Right lung (tissue), 10 donors: ENCODE measurements at places on chromosomes 2 and 18. TPM values are rescaled to one million over a fixed set of nuclear protein-coding genes. Genes with fewer than 3 reads are reported as not detected.

The CYP26B1 gene
- polyA plus RNA-seq, result 6.5 TPM

The NGEF gene
- polyA plus RNA-seq, result 1.2 TPM

The FIGN gene
- 9.0 TPM for polyA plus RNA-seq

The CAMKMT gene
- polyA plus RNA-seq, result 11.1 TPM

The POTEC gene
- polyA plus RNA-seq, result not detected

The DAPL1 gene
- not detected for polyA plus RNA-seq

The LYPD6B gene
- 19.7 TPM for polyA plus RNA-seq

The EMILIN1 gene
- polyA plus RNA-seq, result 341 TPM

The GAREM2 gene
- 8.2 TPM for polyA plus RNA-seq

The BCL2 gene
- polyA plus RNA-seq, result 11.5 TPM

The ACKR3 gene
- 44.1 TPM for polyA plus RNA-seq

The IL18R1 gene
- polyA plus RNA-seq, result 4.2 TPM

The MC5R gene
- polyA plus RNA-seq, result not detected

The NXPH2 gene
- polyA plus RNA-seq, result 1.4 TPM

The CCDC74B gene
- polyA plus RNA-seq, result 5.5 TPM

The IL36B gene
- not detected for polyA plus RNA-seq

The NCKAP1 gene
- polyA plus RNA-seq, result 121 TPM

The CDH20 gene
- 0.89 TPM for polyA plus RNA-seq

The SLC5A7 gene
- polyA plus RNA-seq, result 0.10 TPM

The BARD1 gene
- 10.8 TPM for polyA plus RNA-seq

DNA sequence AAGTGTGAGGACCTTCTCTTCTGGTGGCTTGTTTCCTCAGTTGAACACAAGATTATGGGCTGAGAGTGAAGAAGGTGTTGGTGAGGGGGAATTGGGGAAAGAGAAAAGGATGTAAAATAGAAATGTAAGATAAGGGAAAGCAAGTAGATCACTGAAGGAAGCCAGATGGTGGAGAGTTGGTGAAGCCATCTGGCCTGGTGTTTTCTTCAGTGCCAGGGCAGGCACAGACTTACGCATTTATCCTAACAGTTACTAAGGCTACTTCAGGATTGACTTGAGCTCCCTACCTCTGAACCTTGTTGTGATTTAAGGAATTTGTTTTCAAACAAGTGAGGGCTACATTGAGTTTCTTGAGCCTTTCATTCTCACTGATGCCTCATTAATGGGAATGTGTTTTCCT, 113.8 kb downstream of the GALNT1 start:
- DNase-seq, result no peak

GRCh38 chr2:124668161-124668560, 643.1 kb downstream of the CNTNAP5 start:
- DNase-seq, result no peak

- no peak for DNase-seq
Observed at GRCh38 chr2:64987001-64987955, 1.9 kb upstream of the SLC1A4 start.

DNA sequence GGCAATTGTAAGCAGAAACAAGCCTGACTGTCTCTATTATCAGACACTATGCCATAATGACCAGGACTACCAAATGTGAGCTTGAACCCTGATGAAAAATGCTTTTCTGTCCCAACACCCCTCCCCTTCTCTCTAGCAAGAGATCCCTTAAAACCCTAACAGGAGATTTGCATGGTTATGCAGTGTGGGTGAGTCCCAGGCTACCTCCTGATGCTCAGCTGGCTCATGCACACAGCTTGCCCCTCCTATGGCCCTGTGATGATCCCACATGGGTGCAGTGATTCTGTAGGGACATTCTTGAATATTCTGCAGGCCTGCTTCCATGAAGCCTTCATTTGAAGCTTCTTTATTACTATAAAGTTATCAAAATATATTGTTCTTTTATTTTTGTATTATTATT, 357.4 kb downstream of the AKAIN1 start:
- no peak for DNase-seq

DNA sequence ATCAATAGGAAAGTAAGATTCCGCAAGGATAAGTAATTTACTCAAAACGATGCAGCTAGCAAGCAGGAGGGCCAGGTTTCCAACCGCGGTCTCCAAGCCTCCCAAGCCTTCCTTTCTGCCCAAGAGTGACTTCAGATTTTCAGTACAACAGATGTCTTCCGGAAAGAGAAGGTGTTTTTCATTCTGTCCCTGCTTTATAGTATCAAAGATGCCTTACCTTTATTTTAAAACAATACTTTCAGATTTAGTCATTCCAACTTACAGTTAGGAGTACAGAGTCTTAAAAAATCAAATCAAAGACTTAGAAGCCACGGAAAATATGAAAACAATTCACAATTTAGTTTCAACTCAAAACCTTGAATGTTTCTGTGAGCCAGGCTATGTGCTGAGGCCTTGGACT, 43.6 kb downstream of the CYB5A start:
- no peak for DNase-seq

- no peak for DNase-seq
Observed at GRCh38 chr2:68426848-68427579, 40.1 kb downstream of the FBXO48 start.

- DNase-seq, result peak; percentile 18
Observed at GRCh38 chr2:100011272-100011731, 131.1 kb downstream of the AFF3 start.

- DNase-seq, result no peak
Observed at GRCh38 chr2:11521775-11522174, 12.1 kb upstream of the GREB1 start.

GRCh38 chr18:12321333-12321732, 13.3 kb downstream of the TUBB6 start:
- no peak for DNase-seq

DNA sequence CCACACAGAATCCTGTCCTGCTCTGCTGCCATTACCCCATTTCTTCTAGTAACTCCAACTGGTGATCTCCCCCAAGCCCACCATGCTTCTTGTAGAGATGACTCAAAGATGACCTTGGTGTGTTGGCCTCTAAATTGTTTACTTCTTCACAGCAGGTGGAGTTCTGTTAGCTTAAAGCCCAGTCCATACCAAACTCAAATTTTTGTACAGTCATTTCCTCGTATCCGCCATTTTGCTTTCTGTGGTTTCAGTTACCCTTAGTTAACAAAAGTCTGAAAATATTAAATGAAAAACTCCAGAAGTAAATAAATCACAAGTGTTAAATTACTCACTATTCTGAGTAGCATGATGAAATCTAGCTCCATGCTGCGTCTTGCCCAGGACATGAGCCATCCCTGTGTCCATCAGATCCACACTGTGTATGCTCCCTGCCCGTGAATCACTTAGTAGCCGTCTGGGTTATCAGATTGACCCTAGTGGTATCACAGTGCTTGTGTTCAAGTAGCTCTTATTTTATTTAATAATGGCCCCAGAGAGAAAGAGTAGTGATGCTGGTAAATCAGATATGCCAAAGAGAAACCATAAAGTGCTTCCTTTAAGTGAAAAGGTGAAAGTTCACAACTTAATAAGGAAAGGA, 133.3 kb upstream of the NOL4 start:
- no peak for DNase-seq

GRCh38 chr2:222637067-222637466, 18.8 kb downstream of the FARSB start:
- no peak for DNase-seq

- DNase-seq, result no peak
Observed at GRCh38 chr2:16644221-16644925, 21.3 kb downstream of the CYRIA start.

- DNase-seq, result no peak
Observed at GRCh38 chr2:197869041-197869440, 64.6 kb downstream of the PLCL1 start.

GRCh38 chr18:34085140-34085739, 139.5 kb downstream of the NOL4 start:
- DNase-seq, result no peak

- DNase-seq, result no peak
Observed at GRCh38 chr18:2540575-2540974, 30.7 kb downstream of the METTL4 start.

- no peak for DNase-seq
Observed at GRCh38 chr18:44871771-44872170, 191.1 kb downstream of the SETBP1 start.

GRCh38 chr2:237867465-237867864, 8.0 kb downstream of the RAMP1 start:
- no peak for DNase-seq

DNA sequence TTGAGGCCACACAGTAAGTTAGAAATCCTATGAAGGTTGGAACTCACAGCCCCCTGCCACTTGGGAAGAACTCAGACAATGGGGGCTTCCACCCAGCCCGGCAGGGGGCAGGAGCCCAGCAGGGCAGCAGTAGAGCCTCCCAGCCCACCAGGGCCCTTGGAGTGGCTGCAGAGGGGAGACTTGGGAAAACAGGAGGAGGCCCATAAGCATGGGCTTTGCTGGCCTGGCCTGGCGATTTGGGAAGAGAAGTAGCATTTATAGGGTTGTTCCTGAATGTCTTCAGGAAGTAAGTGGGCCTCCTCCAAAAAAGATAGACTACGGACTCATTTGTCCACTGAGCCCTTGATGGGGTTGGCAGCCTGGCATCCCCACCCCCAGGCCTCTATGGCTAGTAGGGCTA, 17.4 kb upstream of the FOSL2 start:
- DNase-seq, result no peak

DNA sequence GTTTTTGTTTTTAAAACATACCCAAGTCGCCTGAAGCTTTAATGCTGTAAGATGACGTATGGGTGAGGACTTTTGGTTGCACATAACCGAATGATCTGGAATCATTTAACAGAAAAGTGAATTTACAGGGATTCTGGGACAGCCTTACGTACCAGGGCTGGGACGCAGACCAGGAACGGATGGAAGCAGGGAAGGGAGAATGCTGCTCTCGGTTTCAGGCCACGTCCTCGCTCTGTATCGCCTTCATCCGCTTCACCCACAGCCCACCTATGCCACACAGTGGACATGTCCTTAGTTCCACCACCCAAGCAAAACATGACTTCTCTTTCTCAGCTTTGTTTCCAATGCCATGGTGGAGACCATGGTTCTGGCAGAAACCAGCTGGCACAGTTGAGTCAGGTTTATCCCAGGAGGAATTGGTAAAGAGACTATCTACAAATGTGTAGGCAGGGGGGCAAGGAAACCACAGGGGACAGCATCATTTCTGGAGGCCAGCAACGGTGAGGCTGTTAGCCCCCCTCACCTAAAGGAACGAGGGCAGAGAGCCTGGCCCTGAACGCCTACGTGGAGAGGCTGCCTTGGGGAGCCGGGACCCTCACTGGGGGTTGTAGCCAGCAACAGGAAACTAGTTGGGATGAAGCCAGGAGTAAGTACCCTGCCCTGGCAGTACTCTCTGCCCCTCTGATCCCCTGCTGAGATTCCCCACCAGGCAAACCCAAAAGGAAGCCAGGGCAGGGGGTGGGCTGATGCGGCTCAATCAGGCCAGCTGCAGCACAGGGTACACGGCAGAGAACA, 132.5 kb downstream of the NDUFA10 start:
- no peak for DNase-seq

GRCh38 chr2:169363560-169364150, 1.3 kb upstream of the LRP2 start:
- DNase-seq, result peak; percentile 42

- no peak for DNase-seq
Observed at GRCh38 chr18:45678441-45678840, 45.5 kb upstream of the SLC14A1 start.

DNA sequence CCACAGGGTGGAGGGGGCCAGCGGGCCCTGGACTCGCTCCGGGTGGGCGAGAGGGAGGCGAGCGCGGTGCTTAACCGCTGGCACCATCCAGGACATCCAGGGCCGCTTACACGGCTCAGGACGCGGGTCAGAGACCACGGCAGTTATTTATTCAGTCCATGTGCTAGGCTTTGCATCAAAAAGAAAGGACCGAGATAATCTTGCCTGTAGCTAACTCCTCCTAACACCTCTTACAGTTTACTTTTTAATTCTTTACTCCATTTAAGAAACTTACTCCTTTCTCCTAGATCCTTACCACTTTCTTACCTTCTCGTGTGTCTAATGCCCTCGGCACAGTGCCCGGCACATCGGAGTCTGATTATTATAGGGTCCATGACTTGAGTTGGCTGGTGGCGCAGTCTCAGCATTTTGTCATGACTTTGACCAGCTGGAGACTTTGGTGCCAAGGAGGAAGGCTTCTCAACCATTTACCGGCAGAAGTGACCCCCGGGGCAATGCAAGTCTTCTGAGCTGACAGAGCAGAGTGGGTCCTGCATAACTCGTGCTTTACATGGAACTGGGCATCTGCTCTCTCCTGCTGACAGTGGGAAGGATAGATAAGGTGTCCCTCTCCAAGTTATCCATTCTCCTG, 503 bp downstream of the ANXA4 start:
- DNase-seq, result no peak

DNA sequence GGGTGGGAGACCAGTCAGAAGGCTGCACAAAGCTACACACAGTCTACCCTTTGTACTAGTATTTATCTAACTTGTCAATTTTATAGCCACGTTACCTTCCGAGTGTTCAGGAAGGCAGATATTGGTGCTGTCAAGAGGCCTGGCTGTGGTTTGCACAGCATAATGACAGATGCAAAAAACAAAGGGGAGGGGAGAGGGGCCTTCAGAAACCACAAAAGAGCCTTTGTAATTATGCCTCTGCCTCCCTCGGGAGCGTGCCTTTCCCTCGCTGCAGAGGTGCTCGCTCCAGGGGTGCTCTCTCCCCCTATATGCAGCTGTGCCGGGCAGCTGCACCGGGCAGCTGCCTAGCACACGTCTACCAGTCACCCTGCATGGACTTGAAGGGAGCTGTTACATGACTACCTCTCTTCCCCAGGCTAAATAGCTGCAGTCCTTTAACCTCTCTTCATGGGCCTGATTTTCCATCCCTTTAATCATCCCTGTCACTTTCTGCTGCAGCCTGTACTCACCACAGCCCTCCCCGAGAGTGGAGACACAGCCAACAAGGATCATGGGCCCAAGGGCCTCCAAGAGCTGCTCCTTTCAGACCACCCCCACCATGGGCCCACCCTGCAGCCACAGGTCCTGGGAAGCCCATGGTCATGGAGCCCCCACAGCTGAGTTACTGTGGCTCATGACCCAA, 168.4 kb upstream of the PKDCC start:
- DNase-seq, result no peak

DNA sequence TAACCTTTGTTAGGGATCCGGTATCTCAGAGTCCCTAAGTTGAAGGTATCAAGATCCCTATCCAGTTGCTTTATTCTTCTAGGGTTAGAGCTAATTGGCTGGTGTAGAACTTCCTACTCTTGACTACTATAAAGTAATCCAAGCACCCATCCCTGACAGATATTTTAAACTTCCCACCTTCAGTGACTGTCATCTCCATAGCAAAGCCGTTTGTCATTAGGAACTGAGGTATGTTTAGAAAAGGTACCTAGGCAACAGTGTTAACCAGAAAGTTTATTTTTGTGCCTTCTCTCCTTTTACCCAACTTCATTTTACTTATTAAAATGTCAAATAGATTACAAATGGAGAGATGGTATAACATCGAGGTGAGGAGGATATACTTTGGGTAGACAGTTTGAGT, 4.5 kb downstream of the FAM117B start:
- no peak for DNase-seq

DNA sequence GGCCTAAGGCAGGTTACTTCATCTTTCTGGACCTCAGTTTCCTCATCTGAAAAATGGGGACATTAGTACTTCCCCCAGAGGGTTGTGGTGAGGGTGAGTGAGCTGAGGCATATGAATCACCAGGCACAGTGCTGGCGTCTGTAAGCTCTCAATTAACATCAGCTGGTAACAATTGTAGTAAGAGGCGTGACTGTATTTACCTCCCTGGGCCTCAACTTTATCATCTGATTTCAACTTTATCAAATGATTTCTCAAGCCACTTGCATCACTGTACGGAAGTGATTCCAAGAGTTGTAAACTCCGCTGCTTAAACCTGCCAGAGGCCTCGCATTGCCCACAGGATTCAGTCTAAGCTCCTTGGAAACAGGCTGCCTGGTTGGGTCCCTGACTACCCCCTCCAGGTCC, 53.6 kb upstream of the PKDCC start:
- DNase-seq, result no peak

- no peak for DNase-seq
Observed at GRCh38 chr2:49002750-49003149, 151.6 kb downstream of the FSHR start.
